ENCODE measurements at places on chromosomes 5 and 9.

GRCh38 chr9:83081846-83082245, 18.9 kb upstream of the RASEF start:
- DNase-seq = no peak

- DNase-seq = no peak
Observed at GRCh38 chr9:135478191-135478590, 1.4 kb upstream of the PPP1R26 start.

GRCh38 chr9:126605792-126606482, 7.8 kb upstream of the LMX1B start:
- DNase-seq = peak; percentile 92

DNA sequence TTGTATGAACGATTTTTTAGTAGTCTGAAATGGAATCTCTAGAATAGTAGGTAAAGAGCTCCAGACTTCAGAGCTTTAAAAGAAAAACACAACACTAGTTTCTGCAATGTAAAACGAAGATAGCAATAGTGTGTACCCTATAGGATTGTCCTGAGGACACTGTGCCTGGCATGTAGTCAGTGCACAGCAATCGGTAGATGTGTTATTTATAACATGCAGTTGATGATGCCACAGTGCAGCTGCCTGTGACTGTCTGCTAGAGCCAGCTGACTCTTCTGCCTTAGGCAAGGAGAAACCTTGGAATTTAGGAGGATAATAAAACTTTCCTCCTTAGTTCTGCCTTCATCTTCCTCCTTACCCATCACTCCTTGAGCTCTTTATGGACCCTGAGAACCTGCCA, 27.7 kb upstream of the TMOD1 start:
- DNase-seq = no peak

DNA sequence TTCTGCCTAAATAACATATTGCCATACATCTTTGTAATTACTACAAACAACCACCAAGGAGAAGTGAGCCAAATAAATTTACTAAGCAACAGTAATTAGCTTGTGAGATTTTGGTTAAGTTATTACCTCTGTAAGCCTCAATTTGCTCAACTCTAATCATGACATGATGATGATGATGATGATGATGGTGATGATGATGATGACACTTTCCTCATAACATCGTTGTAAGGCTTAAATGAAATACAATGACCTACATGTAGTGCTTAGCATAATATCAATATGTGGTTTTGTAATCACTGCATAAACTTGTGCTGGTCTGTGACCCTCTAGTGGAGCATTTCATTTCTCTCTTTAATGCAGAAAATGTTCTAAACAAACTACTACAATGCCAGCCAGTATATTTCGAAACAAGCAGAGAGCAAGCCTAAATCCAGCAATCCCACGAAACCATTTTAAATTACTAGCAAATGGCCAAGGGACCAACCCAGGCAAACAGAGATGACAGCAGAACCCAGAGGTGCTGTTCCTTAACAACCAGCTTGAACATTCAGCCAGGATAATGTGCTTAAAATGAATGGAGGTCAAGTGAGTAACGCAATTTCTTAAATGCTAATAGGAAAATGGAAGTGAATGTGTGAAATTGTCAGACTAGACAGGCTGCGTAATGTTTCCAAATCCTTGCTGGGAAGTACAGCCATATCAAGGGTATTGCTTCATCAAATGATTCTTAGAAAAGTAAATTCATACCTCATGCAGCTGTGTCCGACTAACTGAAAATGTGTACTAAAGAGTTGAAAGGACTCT, 281.9 kb upstream of the PUM3 start:
- no peak for DNase-seq

DNA sequence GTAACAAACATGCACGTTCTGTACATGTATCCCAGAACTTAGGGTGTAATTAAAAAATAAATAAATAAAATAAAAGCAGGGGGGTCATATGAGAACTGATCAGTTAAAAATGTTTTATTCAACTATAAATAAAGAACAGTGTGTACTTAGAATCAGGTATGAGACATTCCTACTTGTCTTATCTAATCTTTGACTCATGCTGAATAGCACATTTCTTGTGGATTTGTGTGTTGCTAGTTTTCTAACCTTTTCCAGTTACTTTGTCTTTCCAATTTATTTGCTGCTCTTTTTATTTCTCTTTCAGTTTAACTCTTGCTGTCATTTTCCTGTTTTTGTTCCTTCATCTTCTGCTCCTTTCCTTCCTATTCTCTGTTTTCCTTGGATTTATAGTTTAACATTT, 1917.1 kb upstream of the CDH6 start:
- DNase-seq = no peak

DNA sequence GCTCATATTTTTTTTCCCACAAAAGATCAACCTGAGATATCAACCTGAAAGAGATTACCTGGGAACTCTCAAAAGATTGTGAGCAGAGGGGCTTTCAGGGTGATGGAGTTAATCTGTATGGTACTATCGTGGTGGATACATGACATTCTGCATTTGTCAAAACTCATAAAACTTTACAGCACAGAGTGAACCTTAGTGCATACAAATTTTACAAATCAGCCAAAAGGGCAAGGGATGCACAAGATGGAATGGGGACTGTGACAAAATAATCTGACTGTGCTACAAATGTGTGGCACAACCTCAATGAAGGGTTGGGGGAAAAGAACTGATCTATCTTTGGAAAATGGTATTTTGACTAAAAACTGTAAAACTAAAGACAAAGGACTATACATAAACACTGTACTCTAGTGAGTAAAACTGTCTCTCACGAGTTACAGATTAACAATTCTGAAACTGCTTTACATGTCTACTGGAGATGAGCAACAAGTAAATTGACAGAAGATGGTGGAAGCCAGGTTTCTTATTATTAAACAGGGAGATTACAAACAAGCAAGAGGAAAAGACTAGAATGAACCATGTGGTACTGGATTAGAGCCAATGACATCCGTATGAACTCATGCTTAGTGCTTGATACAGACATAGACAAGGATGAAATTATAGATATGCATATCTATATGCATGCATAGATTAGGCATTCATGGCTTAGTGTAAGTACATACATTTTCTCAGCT, 24.8 kb upstream of the RLN1 start:
- peak; percentile 14 for DNase-seq

DNA sequence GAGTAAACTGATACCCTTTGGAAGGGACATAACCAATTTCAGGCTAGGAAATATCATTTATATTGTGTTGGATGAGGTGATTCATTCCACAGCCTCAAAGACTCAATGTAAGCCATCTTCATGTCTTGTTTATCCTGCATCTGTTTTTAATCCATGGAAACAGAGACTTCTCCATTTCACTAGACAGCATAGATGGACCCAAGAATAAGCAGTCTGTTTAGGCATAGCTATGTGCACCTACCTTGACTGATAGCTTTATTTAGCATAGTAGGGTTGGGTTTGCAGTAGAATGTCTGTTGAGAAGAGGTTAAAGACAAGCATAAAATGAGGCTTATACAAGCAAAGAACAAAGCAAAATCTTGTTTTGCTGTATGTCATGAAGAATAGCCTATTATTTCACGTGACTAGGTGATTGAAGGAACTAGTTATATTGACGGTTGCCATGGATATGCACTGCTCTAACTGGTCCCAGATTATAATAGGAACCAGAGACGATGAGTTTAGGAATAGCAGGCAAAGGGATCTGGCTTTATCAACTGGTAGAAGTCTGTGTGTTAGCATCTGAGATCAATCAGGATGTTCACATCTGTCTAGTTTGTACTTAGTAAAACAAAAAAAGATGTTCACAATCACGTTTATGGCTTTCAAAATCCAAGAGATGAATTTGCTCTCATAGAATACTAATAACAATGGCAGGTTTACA, 154.8 kb upstream of the KLF9 start:
- DNase-seq = no peak

GRCh38 chr9:124707666-124708065, 63.4 kb downstream of the NR6A1 start:
- DNase-seq = peak; percentile 18

- no peak for DNase-seq
Observed at GRCh38 chr9:135589596-135590485, 28.3 kb downstream of the PAEP start.

- no peak for DNase-seq
Observed at GRCh38 chr5:83871533-83872395, 151.1 kb upstream of the HAPLN1 start.

DNA sequence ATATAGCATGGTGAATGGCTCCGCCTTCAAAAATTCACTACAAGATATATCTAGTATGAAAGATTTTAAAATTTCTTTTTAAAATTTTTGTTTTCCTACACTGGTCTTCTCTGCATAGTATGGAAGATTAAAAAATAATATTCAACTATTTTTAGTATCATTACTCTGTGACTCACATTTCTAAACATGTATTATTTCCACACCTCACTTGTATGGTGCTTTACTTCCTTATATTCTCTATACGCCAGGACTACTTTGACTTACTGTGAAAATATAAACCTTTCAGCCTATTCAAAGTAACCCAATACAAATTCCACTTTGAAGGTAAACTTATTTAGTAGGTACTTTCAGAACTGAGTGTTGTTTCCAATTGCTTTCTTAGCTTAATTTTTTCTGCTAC, 26.8 kb upstream of the TXNDC8 start:
- DNase-seq = no peak

DNA sequence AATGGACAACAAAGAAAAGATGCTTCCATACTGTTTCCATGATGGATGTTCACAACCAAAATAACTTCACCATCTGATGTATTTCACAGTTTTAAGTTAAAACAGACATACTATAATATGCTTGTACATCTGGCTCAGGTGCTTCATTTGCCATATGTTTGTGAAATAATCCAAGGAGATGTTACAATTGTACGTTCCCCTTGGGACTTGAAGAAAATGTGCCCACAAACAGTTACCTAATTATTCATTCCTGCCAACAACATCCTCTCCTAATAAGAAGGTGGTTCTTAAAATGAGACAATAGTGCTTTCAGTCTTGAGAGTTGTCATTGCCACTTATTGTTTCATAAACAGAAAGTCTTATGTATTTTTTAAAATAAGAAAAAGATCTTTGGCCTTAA, 33.1 kb upstream of the SMARCA2 start:
- DNase-seq = no peak

All from mammary epithelial cell (primary cell).